ENCODE measurements at places on chromosomes 1 and 21. TPM values are rescaled to one million over a fixed set of nuclear protein-coding genes. Genes with fewer than 3 reads are reported as not detected.

Gene SYTL1
- 33.0 TPM for polyA plus RNA-seq

GRCh38 chr21:38170283-38170682 is 86.5 kb upstream of the KCNJ15 start:
- peak; percentile 43 for DNase-seq

Gene GPATCH4
- polyA plus RNA-seq = 38.7 TPM

DNA sequence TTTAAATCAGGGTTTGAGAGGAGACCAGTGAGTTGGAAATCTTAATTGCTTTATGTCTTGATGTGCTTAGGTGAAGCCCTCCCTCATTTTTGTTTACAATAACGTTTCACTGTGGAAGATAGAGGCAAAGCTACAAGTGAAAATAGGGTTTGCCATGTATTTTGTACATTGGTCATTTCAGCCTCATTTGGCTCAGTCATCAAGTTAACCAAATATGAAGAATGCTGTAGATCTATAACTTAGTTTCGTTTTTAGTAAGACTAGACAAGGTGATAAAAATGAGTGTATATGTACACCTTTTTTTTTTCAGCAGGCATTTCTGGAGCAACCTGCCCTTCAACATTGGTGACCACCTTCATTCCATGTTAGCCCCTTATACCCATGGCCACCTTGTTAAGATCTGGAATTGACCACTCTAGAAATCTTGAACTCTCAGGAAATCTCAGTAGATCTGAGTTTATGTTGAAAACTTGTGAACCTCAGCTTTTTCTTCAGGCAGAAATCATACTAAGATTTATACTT is 2.9 kb downstream of the NFYC start:
- DNase-seq = no peak

Data from mammary epithelial cell (primary cell).